ENCODE measurements at places on chromosomes 16 and 17. TPM values are rescaled to one million over a fixed set of nuclear protein-coding genes. Genes with fewer than 3 reads are reported as not detected.

MEFV gene
- 0.82 TPM for total RNA-seq

HS3ST3B1 gene
- 0.78 TPM for total RNA-seq

VWA3A gene
- not detected for total RNA-seq

HOXB1 gene
- total RNA-seq: not detected

DNA sequence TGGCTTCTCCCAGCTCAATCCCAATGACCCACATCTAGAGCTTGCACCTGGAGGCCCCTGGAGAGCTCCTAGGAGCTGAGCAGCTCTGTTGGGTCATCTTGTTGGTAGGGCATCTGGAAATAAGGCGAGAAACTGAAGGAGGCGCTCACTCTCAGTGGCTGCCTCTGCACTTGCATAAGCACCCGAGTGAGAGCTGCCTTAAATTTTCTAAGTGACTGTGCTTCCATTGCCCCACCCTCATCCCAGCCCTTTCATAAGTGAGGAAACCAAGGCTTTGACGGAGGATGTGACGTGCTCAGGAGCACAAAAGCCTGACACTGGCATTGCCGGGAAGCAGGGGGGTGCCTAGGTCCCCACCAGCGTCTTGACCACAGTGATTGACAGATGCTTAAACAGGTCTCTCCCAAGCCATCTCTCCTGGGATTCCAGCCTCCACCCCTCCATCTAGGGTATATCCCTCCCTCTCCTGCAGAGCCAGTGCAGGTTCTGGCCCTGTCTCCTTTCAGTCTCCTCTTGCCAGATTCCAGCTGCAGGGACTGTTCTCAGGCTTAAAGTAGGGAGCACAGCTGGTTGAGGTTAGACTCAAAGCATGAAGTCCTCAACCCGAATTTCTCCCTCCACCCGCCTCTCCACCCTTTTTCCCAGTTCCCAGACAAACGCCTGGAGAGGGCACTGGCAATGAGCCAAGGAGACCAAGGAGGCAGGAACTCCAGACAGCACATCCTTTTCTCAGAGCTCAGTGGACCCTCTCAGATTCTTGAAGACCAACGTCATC lies 113.7 kb downstream of the IRX5 start:
- H3K27me3 ChIP-seq: no peaks in the 10 kb centered on the region
- H3K4me3 ChIP-seq: no peak overlapping the region
- no peak overlapping the region for H3K27ac ChIP-seq
- no peaks in the 10 kb centered on the region for H3K36me3 ChIP-seq
- peak; percentile 36 for DNase-seq

GRCh38 chr17:77461277-77462057 lies 320.7 kb downstream of the SEC14L1 start:
- no peak for DNase-seq
- no peaks in the 10 kb centered on the region for H3K27me3 ChIP-seq
- H3K4me1 ChIP-seq: peaks cover 75% of the 10 kb centered on the region
- peak overlapping the region; percentile 31 for H3K27ac ChIP-seq

- H3K27me3 ChIP-seq: no peaks in the 10 kb centered on the region
- H3K27ac ChIP-seq: no peak overlapping the region
- no peak for DNase-seq
- H3K4me3 ChIP-seq: no peak overlapping the region
- H3K36me3 ChIP-seq: no peaks in the 10 kb centered on the region
Measured at GRCh38 chr16:56874800-56875199, 9.8 kb downstream of the SLC12A3 start.

GRCh38 chr16:57357330-57358085 lies 1.1 kb upstream of the CCL22 start:
- H3K27ac ChIP-seq: no peak overlapping the region
- H3K4me1 ChIP-seq: no peaks in the 10 kb centered on the region
- no peak overlapping the region for H3K4me3 ChIP-seq

DNA sequence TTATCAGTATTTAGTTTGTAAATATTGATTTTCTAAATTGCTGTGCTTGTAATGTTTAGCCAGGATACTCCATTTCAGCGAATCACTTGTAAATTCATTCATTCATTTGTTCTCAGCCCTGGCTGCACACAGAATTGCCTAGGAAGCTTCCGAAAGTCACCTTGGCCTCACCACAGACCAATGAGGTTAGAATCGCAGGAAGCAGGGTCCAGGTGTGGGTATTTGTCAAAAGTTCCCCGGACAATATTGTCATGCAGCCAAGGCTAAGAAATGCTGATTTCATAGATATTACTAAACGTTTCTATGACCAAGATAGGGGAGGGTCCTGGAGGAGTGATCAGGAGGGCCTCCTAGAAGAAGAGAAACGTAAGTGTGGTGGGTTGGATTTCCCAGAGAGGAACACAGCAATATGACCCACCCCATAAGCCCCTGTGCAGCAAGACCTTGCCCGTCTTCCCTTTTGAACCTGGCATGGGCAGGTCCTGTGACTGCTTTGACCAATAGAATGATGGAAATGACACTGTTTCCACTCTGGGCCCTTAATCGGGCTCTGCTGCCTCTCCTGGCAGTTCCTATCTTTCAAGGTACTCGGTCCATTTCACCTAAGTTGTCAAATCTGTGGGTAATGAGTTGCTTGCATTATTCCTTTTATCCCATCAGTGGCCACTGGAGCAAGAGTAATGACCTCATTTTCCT lies 238.7 kb downstream of the FOXL1 start:
- H3K27ac ChIP-seq: no peak overlapping the region
- no peaks in the 10 kb centered on the region for H3K27me3 ChIP-seq
- H3K36me3 ChIP-seq: no peaks in the 10 kb centered on the region
- H3K4me3 ChIP-seq: no peak overlapping the region

GRCh38 chr17:70181376-70181775 lies 12.0 kb downstream of the KCNJ2 start:
- no peaks in the 10 kb centered on the region for H3K4me1 ChIP-seq
- peaks cover 3% of the 10 kb centered on the region for H3K36me3 ChIP-seq
- no peak overlapping the region for H3K4me3 ChIP-seq
- H3K27me3 ChIP-seq: no peaks in the 10 kb centered on the region

GRCh38 chr17:34248511-34249024 lies 6.5 kb upstream of the CCL2 start:
- no peak for DNase-seq
- H3K27ac ChIP-seq: peak overlapping the region; percentile 61
- H3K4me1 ChIP-seq: peaks cover 70% of the 10 kb centered on the region
- H3K4me3 ChIP-seq: no peak overlapping the region
- no peaks in the 10 kb centered on the region for H3K36me3 ChIP-seq

- H3K27me3 ChIP-seq: no peaks in the 10 kb centered on the region
- peak overlapping the region; percentile 60 for H3K27ac ChIP-seq
- peaks cover 22% of the 10 kb centered on the region for H3K4me1 ChIP-seq
- no peak overlapping the region for H3K4me3 ChIP-seq
Measured at GRCh38 chr17:72976971-72977770, 115.3 kb downstream of the SLC39A11 start.

DNA sequence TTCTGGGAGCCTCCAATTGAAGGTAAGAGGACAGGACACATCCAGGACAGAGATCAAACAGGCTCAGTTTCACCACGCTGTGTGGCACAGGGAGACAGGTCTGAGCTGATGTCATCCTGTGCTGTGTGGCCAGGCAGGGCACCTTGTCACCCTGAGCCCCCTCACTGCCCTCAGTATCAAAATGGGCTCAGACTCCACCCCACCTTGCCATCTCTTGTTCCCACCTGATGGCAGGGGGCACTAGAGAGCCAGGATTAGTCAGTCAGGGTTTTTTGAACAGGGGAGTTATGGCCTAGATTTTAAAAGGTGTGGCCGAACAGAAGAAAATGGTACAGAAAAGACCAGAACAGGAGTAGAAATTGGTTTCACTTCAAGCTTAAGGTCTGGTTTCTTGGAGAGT lies 2.6 kb downstream of the KAT2A start:
- H3K4me3 ChIP-seq: no peak overlapping the region
- H3K4me1 ChIP-seq: no peaks in the 10 kb centered on the region
- no peak overlapping the region for H3K27ac ChIP-seq
- no peaks in the 10 kb centered on the region for H3K27me3 ChIP-seq
- peaks cover 20% of the 10 kb centered on the region for H3K36me3 ChIP-seq
- DNase-seq: no peak

DNA sequence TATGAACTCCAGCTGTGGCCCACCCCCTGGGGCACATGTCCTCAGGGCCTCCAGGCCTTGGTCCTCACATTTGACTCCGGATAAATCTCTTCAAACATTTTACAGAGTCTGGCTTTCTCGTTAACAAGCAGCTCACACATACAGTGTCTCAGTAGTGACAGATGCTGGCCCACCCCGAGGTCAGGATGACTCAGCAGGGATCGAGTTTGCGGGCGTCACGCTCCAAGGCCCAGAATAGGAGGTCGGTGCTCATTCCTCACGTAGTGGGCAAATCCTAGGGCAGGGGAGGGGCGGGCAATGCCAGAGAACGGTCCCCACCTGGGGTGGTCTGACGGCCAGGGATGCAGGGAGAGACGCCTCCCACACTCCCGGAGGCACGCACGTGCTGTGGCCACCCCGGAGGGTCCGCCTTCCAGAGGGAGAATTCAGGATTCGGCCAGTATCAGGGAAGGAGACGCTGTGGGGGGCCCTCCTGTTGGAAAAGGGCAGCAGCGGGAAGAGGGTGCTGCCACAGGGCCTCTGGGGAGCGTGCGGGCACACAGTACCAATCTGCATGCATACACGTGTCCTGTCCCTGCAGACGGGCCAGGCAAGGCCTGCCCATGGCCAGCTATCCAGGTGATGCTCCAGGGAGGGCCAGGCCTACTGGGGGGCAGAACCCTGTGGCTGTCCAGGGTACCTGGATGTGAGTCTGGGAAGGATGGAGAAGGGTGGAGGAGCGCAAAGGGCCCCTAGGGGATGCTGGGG lies 8.6 kb downstream of the SLC7A5 start:
- H3K4me3 ChIP-seq: peak overlapping the region; percentile 17
- H3K27ac ChIP-seq: peak overlapping the region; percentile 87
- no peak for DNase-seq
- H3K36me3 ChIP-seq: no peaks in the 10 kb centered on the region
- H3K27me3 ChIP-seq: no peaks in the 10 kb centered on the region
- peaks cover 64% of the 10 kb centered on the region for H3K4me1 ChIP-seq

DNA sequence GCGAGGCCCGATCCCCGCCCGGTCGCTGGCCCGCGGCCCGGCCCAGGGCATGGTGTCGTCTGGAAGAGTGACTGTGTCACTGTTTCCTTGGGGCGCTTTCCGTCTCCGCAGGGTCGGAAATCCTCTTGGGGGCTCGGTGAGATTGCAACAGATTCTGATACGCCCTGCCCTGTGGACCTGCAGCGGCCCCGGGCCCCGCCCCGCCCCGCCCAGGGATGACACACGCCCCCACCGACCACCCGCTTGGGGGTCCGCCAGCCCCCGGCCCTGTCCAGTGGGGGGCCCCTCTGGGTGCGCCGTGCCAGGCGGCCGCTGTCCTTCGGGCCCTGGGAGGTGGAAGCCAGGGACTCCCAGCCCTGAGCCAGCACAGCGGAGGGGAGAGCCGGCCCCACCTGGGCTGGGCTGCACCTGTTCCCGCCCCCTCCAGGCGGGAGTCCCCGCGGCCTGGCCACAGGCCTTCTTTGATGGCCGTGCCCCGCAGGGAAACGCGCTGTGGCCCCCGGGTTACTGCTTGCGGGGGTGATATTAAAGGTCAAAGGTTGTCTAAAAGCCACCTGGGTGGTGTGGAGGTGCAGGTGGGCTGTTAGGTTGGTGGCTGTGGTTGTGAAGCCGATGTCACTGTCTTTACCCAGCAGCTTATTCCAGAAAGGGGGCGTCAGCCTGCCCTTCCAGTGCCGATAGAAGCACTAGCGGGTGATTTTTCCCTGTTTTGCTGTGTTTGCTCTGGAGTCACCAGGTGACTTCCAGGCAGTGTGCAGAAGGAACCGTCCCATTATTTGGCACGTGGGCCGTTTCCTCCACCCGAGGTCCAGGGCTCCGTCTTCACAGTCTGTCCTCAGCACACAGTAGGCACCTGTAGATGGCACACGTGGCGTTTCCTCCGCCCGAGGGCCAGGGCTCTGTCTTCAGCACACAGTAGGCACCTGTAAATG lies 752 bp downstream of the TBC1D24 start:
- H3K36me3 ChIP-seq: no peaks in the 10 kb centered on the region
- H3K27me3 ChIP-seq: peaks cover 6% of the 10 kb centered on the region
- no peak for DNase-seq

DNA sequence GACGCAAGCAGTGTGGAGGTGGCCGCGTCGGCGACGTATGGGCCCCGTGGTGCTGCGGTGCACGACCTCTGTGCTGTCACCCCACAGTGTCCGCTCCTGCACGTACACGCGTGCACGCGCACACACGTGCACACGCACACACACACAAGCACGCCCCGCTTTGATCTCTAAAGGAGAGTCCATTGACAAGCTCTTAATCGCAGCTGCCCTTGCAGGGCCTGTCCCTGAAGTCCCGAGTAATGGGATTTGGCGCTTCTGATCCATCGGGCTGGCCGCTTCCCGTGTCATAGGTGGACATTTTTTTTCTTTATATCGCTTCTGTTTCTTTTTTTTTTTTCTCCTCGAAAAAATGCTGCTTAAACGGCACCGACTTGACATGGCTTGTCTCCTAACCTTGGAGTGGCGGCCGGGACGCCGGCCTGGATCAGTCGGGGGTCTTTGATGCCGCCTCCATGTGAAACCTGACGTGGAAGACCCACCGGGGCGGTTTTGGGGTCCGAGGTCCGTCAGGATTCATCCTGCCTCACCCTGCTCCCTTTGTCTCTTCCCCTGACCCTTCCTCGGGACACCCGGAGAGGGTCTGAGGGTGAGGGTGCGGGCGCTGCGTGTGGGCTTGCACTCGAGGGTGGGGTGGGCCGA lies 8.3 kb upstream of the AXIN1 start:
- H3K27me3 ChIP-seq: no peaks in the 10 kb centered on the region
- H3K27ac ChIP-seq: no peak overlapping the region
- H3K4me1 ChIP-seq: no peaks in the 10 kb centered on the region
- no peak for DNase-seq

Data from right atrium auricular region (tissue), 2 donors.